ENCODE measurements at places on chromosomes 2 and 18.
A peak's percentile ranks its signal among the peaks of the same experiment; 100 is the strongest.

DNA sequence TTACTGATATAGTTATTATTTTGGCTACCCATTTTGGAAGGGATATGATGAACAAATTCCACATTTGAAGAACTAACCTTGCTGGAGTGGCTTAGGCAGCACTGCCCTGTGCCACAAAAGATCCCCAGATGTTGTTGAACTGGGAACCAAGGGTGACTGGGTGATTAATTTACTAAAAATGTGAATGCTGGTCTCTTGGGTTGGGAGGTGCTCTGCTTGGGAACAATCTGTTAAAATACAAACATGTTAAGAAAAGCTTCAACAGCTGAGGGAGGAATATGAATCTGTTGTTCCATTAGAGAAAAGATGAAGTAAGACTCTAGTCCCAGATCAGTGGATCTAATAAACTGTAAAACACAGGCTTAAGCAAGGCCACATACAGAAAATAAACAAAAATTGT is 1860.1 kb downstream of the SUCLG1 start:
- DNase-seq = no peak

- DNase-seq = peak; percentile 48
These were observed 996 bp downstream of the TGFBRAP1 start for GRCh38 chr2:105328281-105329196.

GRCh38 chr2:153373510-153374279 is 104.9 kb downstream of the RPRM start:
- no peak for DNase-seq

GRCh38 chr2:238986491-238987351 is 138.8 kb downstream of the TWIST2 start:
- DNase-seq = no peak

DNA sequence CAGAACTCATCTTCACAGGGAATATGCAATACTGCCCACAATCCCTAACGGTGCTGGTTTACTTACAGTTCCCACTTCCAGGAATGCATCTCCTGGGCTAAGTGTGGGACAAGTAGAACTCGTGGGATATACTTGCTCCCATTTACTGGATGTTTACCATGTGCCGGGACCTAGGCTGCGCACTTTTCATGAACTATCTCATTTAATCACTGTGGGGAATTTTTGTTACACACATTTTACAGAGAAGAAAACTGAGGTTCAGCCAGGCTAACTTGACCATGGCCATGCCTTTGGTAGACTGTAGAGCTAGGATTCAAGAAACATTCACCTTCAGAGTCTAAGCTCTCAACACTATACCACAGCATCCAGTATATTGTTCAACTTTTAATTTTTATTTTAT is 24.4 kb upstream of the MBOAT2 start:
- no peak for DNase-seq

GRCh38 chr2:179991344-179991743 is 15.8 kb downstream of the CWC22 start:
- DNase-seq = no peak

DNA sequence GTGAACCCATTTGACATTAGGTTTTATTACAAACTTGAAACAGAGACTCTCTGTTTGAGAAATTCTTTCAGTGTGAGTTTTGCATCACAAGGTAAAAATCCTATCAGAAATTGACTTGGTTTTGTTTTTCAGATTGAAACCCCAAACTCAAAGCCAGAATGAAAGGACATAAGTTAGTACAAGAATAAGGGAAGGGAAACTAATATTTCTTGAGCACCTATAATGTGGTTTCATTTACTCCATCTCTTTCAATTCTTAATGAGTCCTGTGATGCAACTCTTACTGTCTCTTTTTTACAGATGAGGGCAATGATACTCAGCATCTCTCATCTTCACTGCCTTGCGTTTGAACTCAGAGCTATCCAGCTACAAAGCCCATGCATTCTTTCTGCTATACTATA is 210.0 kb upstream of the SIX3 start:
- DNase-seq = no peak

GRCh38 chr2:236758406-236758805 is 188.8 kb downstream of the ACKR3 start:
- no peak for DNase-seq

DNA sequence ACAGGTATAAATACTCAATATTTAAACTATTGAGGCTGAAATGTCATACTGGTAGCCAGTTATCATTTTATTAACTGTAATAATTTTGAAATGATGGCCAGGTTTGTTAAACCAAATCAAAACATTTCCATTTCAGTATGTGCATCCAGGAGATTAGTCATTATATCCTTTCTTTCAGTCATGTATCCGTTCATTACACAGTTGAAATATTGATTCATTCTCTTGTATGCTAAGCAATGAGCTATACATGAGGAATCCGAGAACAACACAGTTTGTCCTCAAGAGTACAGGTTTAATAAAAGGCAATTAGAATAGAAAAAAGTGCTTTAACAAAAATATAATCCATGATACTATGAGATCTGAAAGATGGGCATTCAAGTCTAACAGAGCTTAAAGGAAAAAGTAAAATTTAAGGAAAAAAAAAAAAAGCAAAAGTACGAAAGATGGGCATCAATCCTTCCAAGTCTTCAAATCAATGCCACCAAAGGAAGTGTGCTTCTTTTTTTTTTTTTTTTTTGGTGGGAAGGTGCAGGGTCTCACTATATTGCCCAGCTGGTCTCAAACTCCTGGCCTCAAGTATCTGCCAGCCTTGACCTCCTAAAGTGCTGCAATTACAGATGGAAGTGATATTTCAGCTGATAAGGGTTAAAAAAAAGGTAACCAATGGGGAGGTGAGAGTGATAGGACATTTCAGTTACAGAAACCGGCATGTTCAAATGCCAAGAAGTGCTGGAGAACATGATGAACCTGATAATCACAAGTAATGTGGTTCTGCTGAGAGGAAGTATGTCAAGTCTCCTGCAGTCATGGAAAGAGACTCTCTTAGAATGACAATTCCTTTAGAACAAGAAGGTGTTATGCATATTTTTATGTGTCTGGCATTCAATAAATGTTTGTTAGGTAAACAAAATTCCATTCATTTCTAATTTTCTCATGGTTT is 35.8 kb downstream of the PUM2 start:
- DNase-seq = no peak

DNA sequence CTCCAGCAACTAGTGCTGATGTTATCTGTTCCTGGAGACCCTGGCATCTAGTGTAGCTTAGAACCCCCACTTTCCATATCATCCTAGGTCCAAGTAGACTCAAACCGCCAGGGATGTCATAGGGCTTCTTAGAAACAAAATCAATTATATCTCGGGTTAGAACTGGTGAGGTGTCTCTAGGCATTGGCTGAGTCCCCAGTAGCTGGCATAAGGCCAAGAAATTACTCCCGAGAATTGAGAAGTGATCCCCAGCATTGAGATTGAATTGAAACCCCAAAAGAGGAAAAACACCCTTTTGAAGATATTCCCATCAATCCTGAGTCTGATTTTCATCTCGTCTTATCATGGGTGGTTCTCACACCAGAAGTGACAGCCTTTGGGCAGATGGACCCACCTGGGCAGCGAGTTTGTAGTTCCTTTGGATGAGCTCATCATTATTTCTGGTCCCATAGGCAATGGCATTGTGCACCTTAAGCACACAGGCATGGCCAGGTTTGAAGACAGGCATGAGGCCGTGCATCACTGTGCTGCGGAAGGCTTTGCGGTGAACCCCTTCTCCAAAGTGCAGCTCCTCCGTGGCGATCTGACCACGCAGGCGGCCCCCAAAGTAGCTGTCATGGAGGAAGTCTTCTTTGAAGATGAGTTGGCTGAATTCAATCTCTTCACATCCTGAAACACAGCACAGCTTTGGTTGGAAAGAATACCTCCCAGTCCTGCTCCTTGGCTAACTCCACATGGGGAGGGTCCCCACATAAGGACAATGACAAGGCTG is 112.2 kb downstream of the ALPK2 start:
- DNase-seq = no peak

- DNase-seq = no peak
These were observed 164.0 kb downstream of the SLC39A10 start for GRCh38 chr2:195820867-195821565.

- no peak for DNase-seq
These were observed 21.9 kb upstream of the SLC66A3 start for GRCh38 chr2:11133238-11133935.
